ENCODE measurements at places on chromosomes 1 and 21.

- DNase-seq, result peak; percentile 77
Measured at GRCh38 chr1:31811605-31812004, 4.2 kb downstream of the SPOCD1 start.

- no peak for DNase-seq
Measured at GRCh38 chr1:1033731-1034438, 14.0 kb downstream of the AGRN start.

- DNase-seq, result peak; percentile 51
Measured at GRCh38 chr1:185929776-185930175, 195.6 kb downstream of the HMCN1 start.

- no peak for DNase-seq
Measured at GRCh38 chr1:206568256-206568655, 44.0 kb downstream of the EIF2D start.

DNA sequence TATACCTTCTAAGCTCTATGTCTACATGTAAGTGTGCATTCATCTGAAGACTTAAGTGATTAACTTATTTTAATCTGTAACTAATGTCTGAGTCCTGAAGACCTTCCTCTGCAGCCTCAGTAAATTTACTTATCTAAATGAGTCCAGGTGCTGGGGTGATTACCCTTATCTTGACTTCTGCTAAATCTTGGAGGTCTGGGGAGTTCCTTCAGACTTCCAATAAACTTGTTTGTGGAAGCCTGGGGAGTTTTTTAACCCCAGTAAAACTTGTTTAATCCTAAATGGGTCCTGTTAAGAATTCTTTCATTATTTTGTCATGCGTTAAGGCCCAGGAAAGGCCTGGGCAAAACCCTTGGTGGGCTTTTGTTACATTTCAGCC, 37.0 kb downstream of the RSPH1 start:
- no peak for DNase-seq
